ENCODE measurements at places on chromosomes 4 and X.

- no peak for DNase-seq
Measured at GRCh38 chr4:154612472-154613414, at the start of gene FGG. FGG (minus strand) TSS chr4:154612656; CDS start chr4:154612609, 47 bp downstream.

DNA sequence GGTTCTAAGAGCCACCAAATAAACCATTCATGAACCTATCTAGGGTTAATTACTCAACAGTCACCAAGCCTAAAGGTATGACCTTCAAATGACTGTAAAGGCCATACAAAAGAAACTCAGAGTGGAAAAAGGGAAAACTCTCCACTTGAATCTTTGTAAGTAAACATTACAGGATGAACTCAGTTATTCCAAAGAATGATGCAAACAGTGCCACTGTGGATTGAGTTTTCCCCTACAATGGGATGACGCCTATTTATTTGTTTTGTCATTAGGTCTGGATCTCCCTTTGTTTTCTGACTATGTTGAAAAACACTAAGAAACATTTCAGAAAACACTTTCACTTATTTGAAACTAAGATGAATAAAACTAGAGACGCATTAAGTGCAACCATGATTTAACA, 12.7 kb downstream of the NUDT6 start:
- no peak for DNase-seq

GRCh38 chr4:168796362-168797106, 213.5 kb downstream of the CBR4 start:
- DNase-seq = peak; percentile 93

DNA sequence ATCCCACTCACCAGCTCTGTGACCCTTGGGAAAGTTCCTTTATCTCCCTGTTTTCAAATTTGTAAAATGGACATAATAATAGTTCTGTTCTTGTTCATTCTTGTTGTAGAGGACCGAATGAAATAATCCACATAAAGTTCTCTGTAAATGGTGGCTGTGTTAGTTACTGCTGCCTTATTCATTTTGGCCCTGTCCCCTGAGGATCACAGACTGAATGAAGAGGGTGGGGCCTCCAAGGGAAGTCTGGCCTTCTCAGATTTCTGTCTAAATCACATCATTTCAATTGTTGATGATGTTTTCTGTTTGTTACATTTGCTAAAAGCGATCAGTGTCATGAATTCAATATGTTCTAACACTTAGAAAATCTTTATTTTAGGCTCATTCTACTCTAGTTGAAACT, 117.9 kb downstream of the PPEF1 start:
- no peak for DNase-seq

DNA sequence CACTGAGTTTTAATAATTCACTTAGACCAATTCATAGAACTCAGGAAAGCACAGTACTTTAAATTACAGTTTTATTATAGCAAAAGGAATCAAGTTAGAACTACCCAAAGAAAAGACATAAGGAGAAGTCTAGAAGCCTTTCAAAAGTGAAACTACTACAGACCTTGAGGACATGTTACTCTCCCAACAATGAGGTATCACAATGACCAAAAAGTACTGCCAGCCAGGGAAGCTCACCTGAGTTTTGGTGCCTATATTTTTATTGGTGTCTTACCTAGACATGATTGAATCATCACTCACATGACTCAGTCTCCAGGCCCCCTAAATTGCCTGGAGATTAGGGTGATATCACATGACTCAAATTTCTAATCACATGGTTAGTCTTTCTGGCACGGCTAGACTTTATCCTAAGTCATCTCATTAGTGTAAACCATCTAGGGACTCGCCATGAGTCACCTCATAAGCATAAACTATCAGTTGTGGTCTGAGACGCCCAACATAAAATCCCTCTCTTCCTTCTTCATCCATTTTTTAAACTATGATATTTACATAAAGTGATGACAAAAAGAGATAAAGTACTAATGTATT, 372.3 kb downstream of the TMA16 start:
- peak; percentile 4 for DNase-seq

GRCh38 chrX:144259054-144259453, 375.2 kb downstream of the UBE2NL start:
- DNase-seq = no peak

DNA sequence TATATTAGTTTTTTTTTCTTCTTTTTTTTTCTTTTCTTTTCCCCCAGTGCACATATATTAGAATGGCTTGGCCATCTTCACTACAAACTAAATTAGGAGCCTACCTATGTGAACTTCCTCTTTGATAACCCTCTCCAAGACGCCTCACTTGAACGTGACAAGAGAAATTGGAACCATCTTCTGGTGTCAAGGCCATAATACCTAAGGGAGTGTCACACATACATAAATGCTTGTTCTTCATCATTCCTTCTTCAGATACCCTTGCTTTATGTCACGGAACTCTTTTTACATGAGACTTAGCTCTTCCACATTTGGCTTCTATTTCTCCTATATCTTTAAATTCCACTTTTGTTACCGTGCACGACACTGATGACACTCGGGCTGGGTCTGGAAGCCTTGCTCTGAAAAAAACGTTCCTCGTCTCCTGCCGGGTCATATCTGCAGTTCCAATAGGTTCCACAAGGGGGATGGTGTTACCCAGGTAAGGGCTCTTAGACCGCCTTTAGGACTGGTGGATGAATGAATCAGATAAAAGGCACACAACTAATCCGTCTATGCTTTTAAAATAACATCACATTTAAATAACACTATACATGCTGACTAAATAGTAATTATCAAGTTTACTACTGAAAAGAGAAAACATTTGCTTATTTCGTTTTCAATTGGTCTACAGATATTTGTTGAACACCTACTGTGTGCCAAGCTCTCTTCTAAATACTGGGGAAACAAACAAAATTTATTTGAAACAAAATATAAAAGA, 19.9 kb downstream of the DGAT2L6 start:
- DNase-seq = peak; percentile 49

DNA sequence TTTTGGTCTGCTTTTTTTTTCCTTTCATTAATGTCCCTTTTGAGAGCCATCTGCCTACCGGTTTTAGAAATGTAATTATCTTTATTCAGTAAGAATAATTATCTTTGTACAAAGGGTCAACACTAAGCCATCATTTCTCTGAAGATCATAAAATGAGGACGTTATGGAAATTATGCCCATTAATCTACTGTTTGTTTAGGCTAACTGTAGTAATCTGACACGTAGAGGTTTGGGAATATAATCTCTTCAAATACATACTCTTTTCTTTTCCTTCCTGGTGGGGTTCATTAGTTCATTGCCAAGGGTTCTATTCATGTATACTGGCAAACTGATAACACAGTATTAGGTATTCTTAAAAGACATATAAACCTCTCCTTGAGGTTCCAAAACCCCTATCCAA, 3.8 kb upstream of the HSD17B13 start:
- no peak for DNase-seq

GRCh38 chrX:19839770-19840254, 47.6 kb downstream of the SH3KBP1 start:
- no peak for DNase-seq

DNA sequence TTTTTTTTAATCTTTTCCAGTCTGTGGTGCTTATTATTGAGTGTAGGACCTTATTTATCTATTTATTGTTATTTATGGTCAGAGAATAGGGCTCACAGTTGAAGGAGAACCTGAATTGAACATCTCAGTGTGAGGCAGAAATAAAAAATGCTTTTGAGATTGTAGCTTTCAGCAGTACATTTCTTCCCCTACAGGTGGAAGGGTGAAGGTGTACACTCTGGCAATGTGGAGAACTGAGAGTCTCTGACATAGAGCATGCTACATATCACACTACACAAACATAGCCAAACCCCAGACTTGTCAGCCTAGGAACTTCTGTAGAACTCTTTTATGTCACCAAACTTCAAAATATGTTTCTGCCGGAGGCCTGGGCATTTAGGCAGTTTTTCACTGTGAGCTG, 140.2 kb downstream of the STIM2 start:
- no peak for DNase-seq

DNA sequence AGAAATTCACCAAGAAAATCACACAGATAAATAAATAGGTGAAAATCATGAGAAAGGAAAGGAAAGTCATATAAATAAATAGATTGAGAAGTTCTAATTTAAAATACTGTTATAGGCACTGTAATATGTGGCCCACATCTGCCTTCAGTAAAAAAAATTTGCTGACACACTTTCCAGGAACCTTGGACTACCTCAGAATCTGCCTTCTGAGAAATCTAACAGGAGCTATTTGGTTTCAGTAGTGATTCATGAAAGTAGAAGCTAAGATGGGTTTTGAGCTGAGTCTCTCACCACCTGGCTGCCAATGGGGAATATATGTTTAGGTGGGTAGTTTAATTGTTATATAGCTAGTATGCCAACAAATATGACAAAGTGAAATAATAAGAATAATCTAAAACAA, 810.0 kb downstream of the RAB28 start:
- DNase-seq = no peak

DNA sequence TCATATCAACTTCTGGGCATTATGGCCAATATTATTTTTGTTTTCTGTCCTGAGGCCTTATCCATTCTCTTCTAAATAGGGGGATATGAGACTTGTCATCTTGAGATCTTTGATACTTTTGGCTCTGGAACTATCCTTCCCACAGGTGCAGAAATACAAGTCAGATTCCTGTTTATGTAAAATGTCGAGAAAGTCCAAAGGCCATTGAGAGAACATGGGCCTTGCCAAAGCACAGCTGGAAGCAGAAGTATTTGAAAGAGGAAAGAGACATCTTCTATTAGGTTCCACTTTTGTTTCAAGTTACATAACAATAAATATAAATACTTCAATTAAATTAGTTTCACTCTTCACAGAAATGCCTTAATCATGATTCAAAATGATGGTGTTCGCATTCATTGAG, 20.8 kb upstream of the PRSS48 start:
- no peak for DNase-seq

- DNase-seq = no peak
Measured at GRCh38 chrX:42077675-42078074, 154.3 kb upstream of the CASK start.
